ENCODE measurements at places on chromosomes 1 and 21. TPM values are rescaled to one million over a fixed set of nuclear protein-coding genes. Genes with fewer than 3 reads are reported as not detected.

Gene ASTN1
- not detected for total RNA-seq

Gene KIF21B
- total RNA-seq: 1.8 TPM

Gene POU3F1
- total RNA-seq: not detected

Gene PRAMEF26
- not detected for total RNA-seq

Gene FCAMR
- not detected for total RNA-seq

Gene CFHR1
- total RNA-seq: 0.15 TPM
